DMS53 (cell line): ENCODE measurements at places on chromosomes 5 and 9.
A peak's percentile ranks its signal among the peaks of the same experiment; 100 is the strongest.

GRCh38 chr9:92736563-92737215 is 27.9 kb downstream of the BICD2 start:
- DNase-seq = no peak

- peak; percentile 41 for DNase-seq
These were observed 507.0 kb upstream of the PTGER4 start for GRCh38 chr5:40172721-40173120.

DNA sequence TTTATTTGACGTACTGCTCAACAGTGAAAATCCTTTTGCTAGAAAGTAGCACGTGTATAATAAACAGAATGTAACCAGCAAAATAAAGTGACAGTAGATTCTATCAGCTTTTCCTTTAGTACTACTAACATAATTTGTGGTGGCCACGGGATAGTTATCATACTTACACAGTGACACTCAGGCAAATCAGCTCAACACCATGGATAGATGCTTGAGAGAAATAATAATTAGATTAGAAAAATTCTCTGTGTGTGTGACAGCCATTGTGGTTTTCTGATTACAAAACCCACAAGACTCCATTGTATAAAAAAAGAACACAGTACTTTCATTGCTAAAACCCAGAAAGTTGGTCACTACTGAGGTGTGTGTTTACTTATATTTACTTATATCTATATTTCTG is 101.1 kb downstream of the MUSK start:
- no peak for DNase-seq

DNA sequence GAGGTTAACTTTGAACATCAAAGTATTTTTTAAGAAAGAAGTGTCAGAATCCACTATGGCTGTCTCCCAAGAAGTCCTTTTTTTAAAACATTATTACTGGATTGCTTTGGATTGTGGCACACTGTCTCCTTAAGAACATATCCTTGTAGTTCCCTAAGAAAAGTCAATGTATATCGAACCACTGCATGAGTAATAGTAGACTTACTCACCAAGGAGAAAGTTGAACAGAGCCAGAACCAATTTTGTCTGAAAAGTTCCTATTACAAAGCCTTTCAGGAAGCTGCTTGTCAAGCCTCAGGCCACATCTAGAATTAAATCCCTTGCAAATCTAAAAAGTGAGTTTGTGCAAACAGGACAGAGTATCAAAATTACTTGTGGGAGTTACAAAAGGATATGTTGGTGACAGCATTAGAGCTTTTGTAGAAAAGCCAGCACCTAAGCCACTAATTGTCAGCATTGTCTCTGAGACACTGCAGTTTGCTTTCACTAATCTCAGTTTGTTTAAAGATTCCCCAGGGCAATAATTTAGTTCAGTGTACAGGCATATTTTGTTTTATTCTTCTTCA is 195.4 kb downstream of the MPDZ start:
- DNase-seq = no peak

GRCh38 chr5:144198386-144198785 is 27.7 kb downstream of the KCTD16 start:
- peak; percentile 89 for DNase-seq

DNA sequence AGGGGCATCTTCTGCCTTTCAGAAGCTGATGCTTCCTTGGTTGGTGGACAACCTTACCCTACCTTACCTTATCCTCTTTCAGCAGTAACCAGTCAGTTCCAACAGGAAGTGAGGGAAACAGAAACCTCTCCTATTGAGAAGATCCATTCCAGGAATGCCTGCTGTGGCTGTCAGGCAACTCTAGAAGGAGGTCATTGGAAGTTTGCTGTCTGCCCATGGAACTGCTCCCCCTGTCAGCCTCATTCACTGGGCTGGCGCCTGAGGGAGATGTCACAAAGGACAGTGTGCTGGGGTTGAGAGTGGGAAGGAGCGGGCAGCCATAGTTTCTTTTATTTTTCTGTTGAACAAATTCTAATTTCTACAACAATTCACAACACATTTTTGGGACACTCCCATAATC is 54.7 kb downstream of the IRX1 start:
- DNase-seq = no peak
